Breast epithelium (tissue), 4 donors: ENCODE measurements at places on chromosomes 3 and 15.

GRCh38 chr3:56994391-56994790 is 66.1 kb upstream of the SPATA12 start:
- no peaks in the 10 kb centered on the region for H3K27me3 ChIP-seq
- H3K27ac ChIP-seq = no peak overlapping the region
- no peaks in the 10 kb centered on the region for H3K36me3 ChIP-seq
- H3K4me3 ChIP-seq = no peak overlapping the region

DNA sequence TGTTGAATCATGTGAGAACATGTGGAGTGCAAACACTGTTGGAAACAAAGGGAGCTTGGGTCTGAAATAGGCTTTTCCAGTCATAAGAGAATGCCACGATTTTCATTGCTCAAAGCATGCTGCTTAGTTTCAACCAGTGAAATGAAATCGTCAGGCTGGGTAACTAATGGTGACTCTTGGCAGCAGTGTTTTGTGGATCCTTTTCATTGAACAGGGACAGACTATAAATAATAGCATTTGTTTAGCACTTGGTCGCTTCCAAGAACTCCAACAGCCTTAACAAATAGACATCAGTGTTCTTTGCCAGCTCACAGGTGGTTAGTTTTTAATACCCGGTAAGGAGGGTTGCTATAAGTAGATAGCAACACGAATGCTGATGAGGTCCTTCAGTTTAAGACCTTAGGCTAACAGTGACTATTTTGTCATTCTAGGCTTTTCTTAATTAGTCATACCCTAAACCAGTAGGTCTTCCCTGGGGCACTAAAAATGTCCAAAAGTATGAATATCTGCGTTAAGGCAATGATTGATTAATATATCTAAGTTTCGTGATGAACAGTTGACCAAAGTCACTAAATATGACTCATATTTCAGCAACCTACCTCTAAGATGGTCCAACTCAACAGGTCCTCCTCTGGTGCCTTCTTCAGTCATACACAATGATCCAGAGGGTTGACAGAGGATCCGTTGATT is 15.8 kb downstream of the TP63 start:
- DNase-seq = no peak
- no peaks in the 10 kb centered on the region for H3K36me3 ChIP-seq
- no peak overlapping the region for H3K4me3 ChIP-seq
- no peaks in the 10 kb centered on the region for H3K4me1 ChIP-seq

GRCh38 chr3:108208831-108209230 is 13.4 kb downstream of the IFT57 start:
- no peaks in the 10 kb centered on the region for H3K36me3 ChIP-seq
- no peaks in the 10 kb centered on the region for H3K27me3 ChIP-seq
- H3K4me3 ChIP-seq = no peak overlapping the region
- DNase-seq = no peak

DNA sequence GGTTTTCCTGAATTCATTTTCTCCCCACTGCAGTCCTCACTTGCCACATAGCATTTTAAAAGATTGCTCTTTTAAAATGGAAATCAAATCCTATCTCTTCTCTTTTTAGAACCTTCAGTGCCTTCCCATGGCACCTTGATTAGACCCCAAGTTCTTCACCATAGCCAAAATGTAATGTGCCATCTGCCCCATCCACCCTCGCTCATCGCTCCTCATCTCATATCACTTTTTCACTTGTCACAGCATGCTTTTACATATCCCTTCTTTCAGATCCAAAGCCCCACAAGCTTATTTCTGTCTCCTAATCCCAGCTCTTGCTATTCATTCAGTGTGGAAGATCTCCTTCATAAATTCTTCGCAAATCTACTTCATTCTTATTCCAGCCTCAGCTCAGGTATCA is 161.7 kb downstream of the CD47 start:
- H3K4me3 ChIP-seq = no peak overlapping the region
- no peaks in the 10 kb centered on the region for H3K27me3 ChIP-seq
- H3K27ac ChIP-seq = no peak overlapping the region
- H3K4me1 ChIP-seq = no peaks in the 10 kb centered on the region
